Myocyte (in vitro differentiated cells): ENCODE measurements at places on chromosomes 1 and 21.

- no peak for DNase-seq
Observed at GRCh38 chr1:42844592-42845140, 1.7 kb upstream of the ZNF691 start.

GRCh38 chr1:106502659-106503058 lies 553.8 kb upstream of the PRMT6 start:
- no peak for DNase-seq

DNA sequence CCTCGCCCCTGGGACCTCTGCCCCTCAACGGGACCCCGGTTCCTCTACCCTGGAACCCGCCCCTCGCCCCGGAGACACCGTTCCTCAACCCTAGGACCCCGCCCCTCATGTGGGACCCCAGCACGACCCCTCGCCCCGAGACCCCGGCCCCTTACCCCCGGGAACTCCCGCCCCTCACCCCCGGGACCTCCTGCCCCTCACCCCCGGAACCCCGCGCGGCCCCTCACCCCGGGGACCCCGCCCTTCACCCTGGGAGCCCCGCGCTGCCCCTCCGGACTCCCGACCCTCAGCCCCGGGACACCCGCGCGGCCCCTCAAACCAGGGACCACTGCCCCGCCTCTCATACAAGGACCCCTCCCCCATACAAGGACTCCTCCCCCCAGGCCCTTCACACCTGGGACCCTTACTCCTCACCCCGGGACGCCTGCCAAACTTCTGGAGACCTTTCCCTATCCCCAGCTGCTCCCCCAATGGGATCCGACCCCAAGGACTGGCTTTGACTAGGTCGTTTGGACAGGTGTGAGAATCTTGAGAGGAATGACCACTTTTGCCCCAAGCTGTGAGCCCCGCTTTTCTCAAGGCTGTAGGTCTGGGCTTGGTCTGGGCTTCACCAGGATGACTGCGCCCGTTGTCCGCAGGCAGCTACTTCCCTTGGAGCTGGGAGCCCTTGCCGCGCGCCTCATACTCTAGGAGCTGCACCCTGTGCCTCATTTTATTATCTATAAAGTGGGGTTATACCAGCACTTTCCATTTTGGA lies 843 bp downstream of the DIP2A start:
- peak; percentile 32 for DNase-seq

- DNase-seq = peak; percentile 69
Observed at GRCh38 chr1:116762781-116763115, 8.5 kb downstream of the CD2 start.

DNA sequence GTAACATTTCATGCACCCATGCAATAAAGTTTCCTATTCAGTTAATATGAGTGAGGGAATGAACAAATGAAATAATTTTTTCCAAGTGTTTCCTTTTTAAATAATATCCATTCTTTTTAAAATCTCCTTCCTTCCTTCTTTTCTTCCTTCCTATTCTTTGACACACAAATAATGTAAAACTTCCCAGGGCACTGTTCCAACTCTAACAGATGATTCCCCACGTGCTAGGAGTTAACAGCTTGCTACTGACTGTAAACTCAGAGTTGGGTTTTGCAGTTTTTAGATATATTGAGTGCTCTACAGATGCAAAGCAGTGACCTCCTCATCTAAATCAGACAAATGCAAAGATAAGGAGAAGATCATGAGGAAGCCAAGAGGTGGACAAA lies 54.0 kb upstream of the POU2F1 start:
- DNase-seq = no peak

- peak; percentile 38 for DNase-seq
Observed at GRCh38 chr21:21632926-21633325, 634.7 kb downstream of the NCAM2 start.

- DNase-seq = peak; percentile 72
Observed at GRCh38 chr1:18926315-18927081, 24.1 kb upstream of the ALDH4A1 start.

GRCh38 chr1:218811497-218811896 lies 362.2 kb upstream of the LYPLAL1 start:
- peak; percentile 30 for DNase-seq

- DNase-seq = peak; percentile 71
Observed at GRCh38 chr1:16082283-16083038, 9.0 kb upstream of the FAM131C start.

DNA sequence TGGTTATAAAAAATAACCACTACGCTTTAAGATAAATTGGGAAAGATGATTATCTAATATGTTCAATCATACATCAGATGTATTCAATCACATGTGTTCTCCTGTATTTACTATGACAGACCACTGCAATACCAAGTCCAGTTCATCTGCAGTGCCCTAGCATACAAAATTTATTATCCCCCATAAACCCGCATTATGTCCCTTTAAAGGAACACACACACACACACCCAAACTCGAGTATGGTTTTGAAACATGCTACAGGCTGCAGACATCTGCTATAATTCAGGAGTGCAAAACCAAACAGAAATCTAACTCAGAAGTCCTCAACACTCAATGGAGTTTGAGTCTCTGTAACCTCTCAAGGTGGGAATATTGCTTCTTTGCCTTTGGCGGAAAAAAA lies 14.9 kb downstream of the ODF2L start:
- no peak for DNase-seq

DNA sequence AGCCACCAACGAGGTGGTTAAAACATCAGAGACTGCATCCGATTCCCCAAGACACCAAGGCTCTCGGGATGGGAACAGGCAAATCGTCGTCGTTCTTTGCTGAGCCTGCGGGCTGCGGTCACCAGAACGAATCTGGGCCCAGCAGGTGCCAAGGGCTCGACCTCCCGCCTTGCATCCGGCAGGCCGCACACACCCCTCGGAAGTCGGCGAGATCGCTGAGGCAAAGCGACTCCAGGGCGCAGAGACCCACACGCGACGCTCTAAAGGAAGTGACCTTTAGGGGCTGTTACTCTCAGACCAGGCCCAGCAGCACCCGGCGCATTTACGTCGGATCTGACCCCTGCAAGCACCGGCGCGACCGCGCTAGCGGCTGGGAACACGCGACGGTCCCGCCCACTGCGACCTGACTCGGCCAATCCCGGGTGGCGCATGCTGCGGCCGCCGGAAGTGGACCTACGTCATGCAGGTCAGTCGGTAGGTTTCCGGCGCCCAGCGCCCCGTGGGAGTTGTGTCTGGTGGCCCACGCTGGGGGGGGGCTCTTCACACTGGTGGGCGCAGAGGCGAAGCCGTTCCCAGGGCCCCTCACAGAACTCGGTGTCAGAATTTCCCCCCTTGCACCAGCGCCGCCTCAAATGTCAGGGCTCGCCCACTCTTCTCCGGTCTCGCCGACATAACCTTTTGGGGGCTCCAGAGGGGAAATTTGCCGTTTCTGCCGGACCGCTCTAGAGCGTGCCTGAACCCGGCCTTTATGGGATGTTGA lies 7.5 kb upstream of the PARK7 start:
- DNase-seq = peak; percentile 91

- no peak for DNase-seq
Observed at GRCh38 chr1:6243993-6244392, at the start of gene HES3. Gene HES3, plus strand, starts transcription at chr1:6244179. Its CDS starts 187 bp downstream, at chr1:6244366.

- peak; percentile 35 for DNase-seq
Observed at GRCh38 chr1:8422510-8423268, 104.8 kb downstream of the SLC45A1 start.
